ENCODE measurements at places on chromosomes 3 and 15.

DNA sequence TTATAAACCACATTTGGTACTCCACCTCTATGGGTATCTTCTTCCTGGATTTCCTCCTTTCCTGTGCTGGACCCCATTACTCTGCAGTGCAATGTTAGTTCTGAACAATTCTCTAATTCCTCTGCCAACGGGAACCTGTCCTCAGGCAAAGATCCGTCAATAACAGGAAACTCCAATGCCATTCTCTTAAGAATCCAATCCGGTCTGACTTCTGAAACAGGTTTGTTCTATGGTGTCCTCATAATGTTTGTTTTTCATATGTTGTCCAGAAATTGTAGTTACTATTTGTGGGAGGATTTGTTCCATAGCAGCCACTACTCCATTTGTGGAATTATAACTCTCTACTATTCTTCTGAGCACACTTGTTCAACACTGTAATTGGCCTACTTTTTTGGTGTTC lies 112.7 kb downstream of the TBL1XR1 start:
- no peak for DNase-seq

DNA sequence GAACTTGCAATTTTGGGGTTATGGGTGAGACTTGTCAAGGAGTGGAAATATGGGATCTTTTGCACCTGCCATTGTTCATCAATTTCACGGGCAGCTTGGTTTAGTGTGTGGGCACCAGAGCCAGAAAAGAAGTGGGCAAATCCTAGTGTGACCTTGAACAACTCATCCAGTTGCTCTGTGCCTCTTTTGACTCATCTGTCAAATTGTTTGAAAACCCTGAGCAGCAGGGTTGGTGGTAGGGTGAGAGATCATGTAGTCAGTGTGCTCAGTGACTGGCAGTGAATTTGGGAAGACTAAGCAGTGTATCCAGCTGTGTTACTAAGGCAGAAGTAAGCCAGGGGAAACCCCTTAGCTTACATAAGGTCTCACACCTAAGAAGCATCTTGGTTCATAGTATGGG lies 293.0 kb upstream of the TRIM42 start:
- DNase-seq: no peak

DNA sequence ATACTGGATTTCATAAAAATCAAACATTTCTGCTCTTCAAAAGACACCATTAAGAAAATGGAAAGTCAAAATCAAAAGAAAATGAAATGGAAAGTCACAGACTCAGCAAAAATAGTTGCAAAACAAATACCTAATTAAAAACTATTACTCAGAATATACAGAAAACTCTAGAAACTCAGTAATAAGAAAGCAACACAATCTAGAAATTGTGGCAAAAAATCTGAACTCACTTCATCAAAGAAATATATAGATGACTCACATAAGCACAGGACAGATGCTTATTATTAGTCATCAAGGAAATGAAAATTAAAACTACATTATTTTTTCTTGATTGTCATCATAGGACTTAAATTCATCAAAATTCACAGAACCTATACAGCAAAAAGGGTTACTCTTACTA lies 430.0 kb downstream of the SHQ1 start:
- DNase-seq: no peak

DNA sequence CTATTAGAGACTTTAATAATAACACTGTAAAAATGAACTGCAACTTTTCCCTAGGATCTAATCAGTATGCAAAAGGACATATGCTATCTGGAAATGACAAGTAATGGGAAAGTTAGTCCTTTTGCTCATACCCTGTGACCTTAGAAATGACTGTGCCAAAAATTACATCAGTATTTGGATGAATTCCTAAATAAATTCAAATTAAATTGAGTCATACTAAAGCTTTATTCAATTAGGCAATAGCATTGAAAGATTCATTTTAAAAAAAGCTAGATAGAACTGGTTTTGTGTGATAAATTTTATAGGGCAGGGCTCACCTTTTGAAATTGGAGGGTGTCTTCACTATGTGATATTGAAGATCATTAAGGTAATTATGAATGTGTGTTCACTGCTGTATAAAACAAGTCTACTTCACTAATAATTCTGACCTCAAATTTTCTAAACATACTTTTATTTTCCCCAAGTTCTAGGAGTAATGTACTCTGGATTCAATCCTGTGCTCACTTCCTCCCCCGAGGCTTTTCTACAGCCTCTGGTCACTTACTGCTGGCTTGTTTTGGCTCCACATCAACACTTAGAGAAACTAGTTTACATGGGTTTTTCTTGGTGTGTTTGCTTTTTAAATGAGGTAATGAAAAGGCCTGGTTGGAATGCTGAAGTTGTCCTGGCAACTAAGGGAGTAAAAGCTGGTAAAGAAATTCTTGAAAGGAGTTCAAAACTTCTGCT lies 44.4 kb upstream of the SPTSSB start:
- DNase-seq: peak; percentile 89

DNA sequence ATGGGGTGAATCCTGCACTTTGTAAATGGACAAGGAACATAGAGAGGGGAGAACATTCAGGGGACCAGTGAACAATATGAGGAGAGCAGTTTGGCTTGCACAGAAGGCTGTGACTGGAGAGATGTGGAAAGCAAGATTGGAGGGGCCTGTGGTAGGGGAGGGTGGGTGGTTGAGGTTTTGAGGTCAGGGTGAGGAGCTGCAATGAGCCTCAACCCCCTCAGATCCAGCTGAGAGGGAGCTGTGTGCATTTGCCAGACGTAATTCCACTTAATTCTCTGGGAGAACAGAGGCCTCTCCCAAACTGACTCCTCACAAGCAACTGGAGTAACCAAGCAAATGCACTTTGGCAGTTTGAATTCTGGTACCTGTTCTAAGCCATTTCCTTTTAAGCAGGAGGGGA lies 253.1 kb upstream of the TRIM42 start:
- DNase-seq: no peak

All from BJ (cell line).